Osteoblast (primary cell): ENCODE measurements at places on chromosomes 7 and 10. TPM values are rescaled to one million over a fixed set of nuclear protein-coding genes. Genes with fewer than 3 reads are reported as not detected.

- DNase-seq = peak; percentile 92
Observed at GRCh38 chr10:132788831-132789219, 2.9 kb upstream of the NKX6-2 start.

DNA sequence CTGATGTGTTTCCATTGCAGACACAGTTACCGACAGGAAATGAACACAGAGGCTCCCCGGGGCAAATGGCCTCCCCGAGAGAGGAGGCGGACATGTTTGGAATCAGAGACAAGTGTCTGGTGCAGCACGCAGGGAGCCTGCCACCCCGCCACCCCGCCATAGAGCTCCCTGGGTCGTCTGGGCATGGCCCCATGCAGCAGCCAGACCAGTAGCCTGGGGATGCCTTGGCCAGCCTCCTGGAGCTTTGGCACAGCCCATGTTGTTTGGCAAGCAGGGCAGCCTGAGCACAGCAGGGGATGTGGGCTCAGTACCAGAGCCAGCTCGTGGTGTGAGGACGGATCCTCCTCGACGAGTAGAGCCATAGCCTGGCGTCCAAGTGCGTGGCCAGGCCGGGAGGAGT, 80.8 kb downstream of the NKX6-2 start:
- DNase-seq = no peak

DNA sequence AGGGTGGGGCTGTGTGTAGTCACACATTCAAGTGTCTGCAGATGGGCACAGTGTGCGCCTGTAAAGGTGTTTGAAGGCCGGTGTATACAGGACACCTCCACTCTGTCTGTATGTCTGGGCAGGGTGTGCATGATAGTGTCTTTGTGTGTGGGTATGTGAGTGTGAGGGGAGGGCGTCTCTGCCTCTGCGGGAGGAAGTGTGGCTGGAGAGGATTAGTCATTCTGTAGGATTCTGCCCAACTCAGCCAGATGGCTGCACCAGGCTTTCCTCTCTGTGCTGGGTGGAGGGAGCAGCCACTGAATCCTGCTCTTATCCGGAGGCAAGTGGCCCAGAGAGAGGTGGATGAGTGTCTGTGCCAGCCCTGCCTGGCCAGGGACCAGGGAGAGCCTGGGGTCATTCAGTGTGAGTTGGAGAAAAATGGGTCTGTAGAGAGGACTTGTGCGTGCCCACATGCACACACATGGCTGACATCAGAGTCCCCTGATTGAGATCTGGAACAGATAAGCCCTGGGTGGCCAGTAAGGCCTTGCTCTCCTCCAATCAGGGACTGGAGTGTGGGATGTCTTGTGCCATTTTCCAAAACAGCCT, 1.7 kb downstream of the SFXN3 start:
- peak; percentile 94 for DNase-seq

GRCh38 chr7:32879460-32879859, 12.1 kb downstream of the KBTBD2 start:
- peak; percentile 25 for DNase-seq

GRCh38 chr7:128812514-128813168, 17.6 kb upstream of the FLNC start:
- DNase-seq = no peak

- DNase-seq = no peak
Observed at GRCh38 chr10:86830043-86830591, 73.7 kb downstream of the BMPR1A start.

- no peak for DNase-seq
Observed at GRCh38 chr7:135151132-135151531, 3.3 kb downstream of the TMEM140 start.

DNA sequence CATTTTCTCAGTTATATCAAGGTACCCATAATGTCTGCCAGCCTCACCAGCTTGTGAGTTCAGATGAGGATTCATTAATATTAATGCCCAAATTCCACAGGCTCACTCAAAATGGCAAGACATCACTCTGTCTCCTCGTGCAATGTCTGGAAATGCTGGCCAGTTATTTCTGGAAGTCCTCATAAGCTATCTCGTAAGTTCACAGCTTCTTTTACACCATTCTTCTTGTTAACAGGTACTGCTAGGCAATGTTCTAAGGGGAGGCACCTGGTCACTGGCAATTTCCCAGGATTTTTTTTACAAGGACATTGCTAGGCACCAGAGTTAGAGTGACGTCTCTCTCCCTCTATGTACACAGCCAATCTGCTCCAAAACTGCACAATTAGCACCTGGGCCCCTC, 80.2 kb upstream of the SEMA3C start:
- DNase-seq = peak; percentile 53

DNA sequence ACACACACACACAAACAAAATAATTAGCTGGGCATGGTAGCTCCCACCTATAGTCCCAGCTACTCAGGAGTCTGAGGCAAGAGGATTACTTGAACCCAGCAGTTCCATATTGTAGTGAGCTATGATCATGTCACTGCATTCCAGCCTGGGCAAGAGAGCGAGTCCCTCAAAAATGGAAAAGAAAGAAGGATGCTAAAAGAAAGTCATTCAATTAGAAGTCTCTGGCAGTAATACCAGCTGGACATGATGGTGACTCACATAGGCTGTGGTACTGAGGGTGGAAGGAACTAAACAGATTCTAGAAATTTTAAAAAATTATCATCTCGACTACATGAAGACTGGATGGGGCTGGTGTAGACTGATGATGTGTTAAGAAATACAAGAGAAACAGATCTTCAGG, 385.3 kb downstream of the ETV1 start:
- no peak for DNase-seq

GRCh38 chr7:113000316-113001020, 86.2 kb downstream of the GPR85 start:
- no peak for DNase-seq

DNA sequence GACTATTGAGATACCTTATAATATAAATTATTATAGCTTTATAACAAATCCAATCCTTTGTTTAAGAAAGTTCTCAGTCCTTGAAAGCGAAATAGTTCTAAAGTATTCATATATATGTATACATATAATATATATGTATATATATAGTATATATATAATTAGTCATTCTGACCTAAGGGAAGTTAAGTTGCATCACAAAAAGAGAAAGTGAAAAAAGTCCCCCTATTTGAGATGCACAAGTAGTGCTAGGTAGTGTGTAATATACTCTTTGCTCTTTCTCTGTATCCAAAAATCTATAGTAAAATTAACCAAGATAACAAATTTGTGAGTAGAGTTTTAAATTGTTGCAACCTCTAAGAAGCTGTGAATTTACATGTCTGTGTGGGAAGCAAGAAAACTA, 13.3 kb upstream of the IFIT1B start:
- DNase-seq = no peak

- DNase-seq = no peak
Observed at GRCh38 chr7:116985575-116985974, 32.3 kb downstream of the ST7 start.

- peak; percentile 76 for DNase-seq
Observed at GRCh38 chr10:43042503-43043341, 34.1 kb upstream of the RET start.

- peak; percentile 80 for DNase-seq
Observed at GRCh38 chr10:11885437-11886137, 62.4 kb downstream of the PROSER2 start.

DNA sequence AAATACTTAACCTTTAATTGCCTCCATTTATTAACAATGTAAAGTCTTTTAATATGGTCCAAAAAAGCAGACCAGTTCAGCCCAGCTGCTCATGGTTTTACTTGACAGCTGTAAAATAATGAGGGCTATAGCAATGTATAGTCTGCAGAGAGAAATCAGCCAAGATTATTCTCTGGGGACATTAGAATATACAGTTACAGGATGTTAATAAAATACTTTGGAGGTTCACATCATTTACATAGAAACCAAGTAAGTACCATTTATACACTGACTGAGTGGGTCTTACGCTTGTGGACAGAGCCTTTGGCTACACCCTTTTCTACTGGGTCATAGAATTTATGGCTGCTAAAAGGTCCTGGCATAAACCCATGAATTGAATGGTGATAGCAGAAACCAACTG, 340.7 kb upstream of the CELF2 start:
- DNase-seq = no peak

DNA sequence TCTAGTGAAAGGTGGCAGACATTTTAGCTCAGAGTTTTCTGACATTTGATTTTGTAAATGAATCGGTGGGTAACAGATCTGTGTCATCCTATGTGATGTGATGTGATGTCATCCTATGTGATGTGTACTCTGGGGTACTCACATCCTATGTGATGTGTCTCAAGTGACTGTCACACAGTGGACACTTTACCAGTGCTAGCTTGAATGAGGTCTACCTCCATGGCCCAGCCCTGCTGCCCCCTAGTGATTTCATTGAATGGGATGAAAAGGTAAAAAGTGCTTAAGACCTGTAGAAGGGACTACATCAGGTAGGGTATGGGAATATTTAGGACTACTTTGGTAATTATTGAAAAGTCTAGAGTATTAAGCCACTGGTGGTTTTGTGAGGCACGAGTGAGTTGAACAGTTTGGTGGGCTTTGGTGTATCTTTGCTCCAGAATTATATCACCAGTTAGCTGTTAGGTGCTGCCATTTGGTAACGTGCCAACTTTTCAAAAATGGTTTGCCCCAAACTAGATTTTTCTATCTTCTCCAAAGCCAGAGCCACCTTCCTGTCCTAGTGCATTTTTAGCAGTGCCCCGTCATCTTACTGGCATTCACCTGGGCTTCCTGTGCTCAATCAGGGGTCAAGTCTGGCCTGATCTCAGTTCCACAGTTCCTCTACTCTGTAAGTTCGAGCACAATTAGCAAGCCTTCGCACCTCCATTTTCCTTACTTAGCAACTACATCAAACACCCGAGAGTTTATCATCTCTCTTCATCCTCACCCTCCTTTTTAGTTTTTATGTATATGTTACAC, 9.7 kb downstream of the EIF4H start:
- DNase-seq = peak; percentile 65

DNA sequence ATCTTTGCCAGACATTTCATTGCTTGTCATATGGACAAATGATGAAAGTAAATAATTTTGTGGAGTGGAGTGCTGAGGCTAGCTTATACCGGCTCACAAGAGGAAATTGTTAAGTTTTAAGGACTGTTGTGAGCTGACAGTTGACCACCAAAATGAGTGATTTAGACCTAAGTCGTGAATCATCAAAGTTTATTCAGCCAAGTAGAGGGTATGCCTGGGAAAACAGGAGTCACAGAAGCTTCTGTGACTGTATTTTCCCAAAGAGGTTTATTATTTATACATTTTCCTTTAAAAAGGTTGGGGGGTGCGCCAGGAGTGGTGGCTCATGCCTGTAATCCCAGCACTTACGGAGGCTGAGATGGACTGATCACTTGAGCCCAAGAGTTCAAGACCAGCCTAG, 21.8 kb downstream of the MRPS24 start:
- DNase-seq = peak; percentile 77

GRCh38 chr10:125062914-125063230, 97.5 kb downstream of the CTBP2 start:
- no peak for DNase-seq

DNA sequence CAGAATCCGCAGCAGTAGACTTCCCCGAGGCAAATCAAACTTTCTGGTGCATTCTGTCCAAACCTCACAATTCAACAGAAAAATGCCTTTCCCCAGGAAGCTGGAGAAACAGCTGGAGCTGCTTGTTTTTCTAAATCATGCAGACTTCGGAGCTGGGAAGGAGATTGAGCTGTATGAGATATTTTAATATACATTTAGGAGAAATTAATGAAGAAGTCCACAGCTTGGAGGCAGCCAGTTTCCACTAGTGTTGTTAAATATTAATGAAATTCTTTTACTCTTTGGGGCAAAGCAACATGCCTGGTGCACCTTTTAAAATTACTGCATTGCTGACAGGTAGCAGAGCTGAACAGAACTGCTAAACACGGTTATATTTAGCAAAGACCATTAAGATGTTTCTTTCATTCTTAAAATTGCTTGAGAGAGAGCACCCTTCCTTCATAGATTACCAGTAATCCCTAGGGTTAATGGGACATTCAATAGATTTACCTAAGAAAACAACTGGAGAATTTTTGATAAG, 566.4 kb downstream of the SORCS3 start:
- DNase-seq = no peak

DNA sequence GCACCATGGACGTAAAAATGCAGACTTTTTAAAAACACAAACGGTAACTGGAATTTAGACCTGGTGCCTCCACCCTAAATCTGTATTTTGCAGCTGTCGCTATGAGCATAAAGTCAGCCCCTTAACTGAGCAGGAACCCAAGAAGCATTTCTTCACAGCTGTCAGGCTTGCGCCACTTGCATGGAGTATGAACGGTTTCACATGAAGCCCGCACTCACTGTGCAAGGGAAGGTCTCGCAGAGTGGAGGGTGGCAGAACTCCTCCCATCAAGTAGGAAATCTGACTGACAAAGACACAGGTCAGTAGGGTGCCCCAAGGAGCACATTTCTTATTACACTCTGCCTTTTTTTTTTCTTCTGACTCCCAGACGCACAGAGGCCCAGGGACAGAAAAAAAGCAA, 58.5 kb downstream of the ELMO1 start:
- no peak for DNase-seq

DNA sequence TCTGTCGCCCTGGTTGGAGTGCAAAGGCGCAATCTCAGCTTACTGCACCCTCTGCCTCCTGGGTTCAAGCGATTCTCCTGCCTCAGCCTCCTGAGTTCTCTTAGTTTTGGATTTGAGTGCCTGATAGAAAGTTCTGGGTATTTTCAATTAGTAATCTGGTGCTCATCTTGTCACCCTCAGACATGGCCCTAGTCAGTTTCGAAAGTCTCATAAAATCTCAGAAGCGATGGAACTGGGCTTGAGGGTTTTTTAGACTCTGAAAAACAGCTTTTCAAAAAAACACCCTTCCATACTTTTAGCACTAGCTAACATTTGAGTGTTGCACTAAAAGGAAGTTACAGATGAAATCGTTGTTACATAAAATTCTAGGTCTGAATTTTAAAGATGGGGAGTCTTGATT, 9.4 kb upstream of the PIP4K2A start:
- DNase-seq = no peak

- peak; percentile 62 for DNase-seq
Observed at GRCh38 chr7:47636081-47636432, 54.1 kb upstream of the TNS3 start.

DNA sequence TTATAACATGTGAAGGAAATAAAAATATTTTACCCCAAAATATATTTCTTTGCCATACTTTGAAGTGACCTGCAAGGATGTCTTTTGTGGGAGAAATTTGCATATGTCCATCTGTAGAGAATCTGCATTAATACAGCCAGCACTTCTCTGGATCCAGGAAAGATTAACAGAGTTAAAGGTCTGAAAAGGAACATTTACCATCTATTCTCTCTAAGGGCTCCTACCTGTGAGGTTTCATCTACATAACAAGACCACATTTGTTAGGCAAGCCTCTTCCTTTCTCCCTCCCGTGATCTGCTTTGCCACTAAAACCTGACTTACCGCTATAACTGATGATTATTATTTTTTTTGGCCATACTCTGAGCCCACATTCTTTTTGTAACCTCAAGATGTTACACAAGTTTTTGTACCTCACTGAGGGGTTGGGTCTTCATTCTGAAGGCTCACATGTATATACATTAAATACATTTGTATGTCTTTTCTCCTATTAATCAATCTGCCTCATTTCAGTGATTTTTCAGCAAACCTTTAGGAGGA, 129.4 kb downstream of the AKR1D1 start:
- DNase-seq = no peak

ALDH18A1 gene
- 93.1 and 98.4 TPM in 2 replicates for total RNA-seq

LRRC4 gene
- 0.29 and 0.72 TPM in 2 replicates for total RNA-seq

ARHGAP22 gene
- 45.6 and 50.1 TPM in 2 replicates for total RNA-seq

ABCC2 gene
- 1.5 and 1.8 TPM in 2 replicates for total RNA-seq

ITPRID1 gene
- not detected in 2 replicates for total RNA-seq

ENTPD1 gene
- total RNA-seq = 7.6 and 10.6 TPM in 2 replicates

HABP2 gene
- total RNA-seq = not detected in 2 replicates

ERVW-1 gene
- total RNA-seq = not detected in 2 replicates

GRID1 gene
- total RNA-seq = under 0.01 TPM in 1 of 2 replicates, not detected in the other

PRF1 gene
- not detected in 2 replicates for total RNA-seq

UPK3BL1 gene
- 4.7 and 13.8 TPM in 2 replicates for total RNA-seq

PRPF18 gene
- 30.1 and 39.8 TPM in 2 replicates for total RNA-seq

GDF2 gene
- not detected in 2 replicates for total RNA-seq

CDK13 gene
- total RNA-seq = 97.2 and 109 TPM in 2 replicates

PIK3AP1 gene
- 0.36 and 0.88 TPM in 2 replicates for total RNA-seq
